Mammary epithelial cell (primary cell): ENCODE measurements at places on chromosomes 13 and 19. TPM values are rescaled to one million over a fixed set of nuclear protein-coding genes. Genes with fewer than 3 reads are reported as not detected.

The USPL1 gene
- 13.5 TPM for total RNA-seq

The KIR3DL1 gene
- not detected in 2 replicates for total RNA-seq

The PRX gene
- total RNA-seq: 2.3 and 3.2 TPM in 2 replicates

The AXL gene
- 141 and 202 TPM in 2 replicates for total RNA-seq

The ZNF154 gene
- total RNA-seq: 9.0 TPM

The NOTCH3 gene
- total RNA-seq: 44.7 TPM

The MUC16 gene
- 0.05 and 0.26 TPM in 2 replicates for total RNA-seq
